Activated CD4-positive, alpha-beta T cell treated with anti-CD3 and anti-CD28 coated beads for 36 hours (primary cell): ENCODE measurements at places on chromosomes 7 and 10.
A peak's percentile ranks its signal among the peaks of the same experiment; 100 is the strongest.

GRCh38 chr10:23402856-23403255 is 36.0 kb upstream of the OTUD1 start:
- DNase-seq, result no peak

DNA sequence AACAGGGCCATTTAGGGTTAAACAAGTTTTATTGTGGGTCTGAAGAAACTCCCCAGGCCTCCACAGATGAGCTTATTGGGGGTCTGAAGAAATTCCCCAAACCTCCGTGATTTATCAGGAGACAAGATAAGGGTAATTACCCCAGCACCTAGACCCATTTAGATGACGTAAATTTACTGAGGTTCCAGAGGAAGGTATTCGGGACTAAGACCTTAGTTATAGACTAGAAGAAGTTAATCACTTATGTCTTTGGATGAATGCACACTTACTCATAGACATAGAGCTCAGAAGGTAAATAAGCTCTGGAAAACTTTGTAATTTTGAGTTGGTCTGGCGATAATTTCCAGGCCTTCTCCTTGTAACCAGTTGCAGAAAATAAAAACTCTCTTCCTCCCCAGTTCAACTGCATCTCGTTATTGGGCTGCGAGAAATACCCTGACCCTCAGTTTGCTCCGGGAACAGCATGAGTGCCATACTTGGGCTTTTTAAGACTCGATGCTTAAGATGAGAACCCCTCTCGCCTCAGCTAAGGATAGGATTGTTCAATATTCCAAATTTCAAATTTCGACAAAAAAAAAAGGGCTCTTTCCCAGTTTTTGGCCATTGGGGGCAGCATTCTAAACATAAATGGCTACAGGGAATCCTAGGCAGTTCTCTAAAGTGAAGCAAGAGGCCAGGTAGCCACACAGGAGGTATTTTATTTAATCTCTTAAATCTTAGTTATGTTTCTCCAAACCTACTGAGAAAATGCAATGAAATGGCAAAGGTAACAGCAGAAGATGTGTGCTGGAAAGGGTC is 74.7 kb upstream of the PFKP start:
- DNase-seq, result no peak

DNA sequence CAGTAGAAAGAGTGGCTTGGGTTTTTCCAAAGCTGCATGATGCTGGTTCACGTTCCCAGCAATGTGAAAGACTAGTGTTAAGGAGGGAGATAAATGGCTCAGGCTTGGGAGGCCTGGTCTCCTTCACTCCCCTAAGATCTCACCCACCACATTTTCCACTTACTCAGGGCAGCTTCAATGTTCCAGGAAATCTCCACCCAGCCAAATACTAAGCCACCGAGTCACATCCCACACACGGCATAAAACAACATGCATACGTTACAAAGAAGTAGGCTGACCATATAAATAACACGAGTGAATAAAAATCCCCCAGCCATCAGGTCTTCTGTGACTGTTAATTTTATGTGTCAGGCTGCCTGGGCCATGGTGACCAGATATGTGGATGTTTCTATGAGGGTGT is 303.5 kb downstream of the SFMBT2 start:
- DNase-seq, result no peak

DNA sequence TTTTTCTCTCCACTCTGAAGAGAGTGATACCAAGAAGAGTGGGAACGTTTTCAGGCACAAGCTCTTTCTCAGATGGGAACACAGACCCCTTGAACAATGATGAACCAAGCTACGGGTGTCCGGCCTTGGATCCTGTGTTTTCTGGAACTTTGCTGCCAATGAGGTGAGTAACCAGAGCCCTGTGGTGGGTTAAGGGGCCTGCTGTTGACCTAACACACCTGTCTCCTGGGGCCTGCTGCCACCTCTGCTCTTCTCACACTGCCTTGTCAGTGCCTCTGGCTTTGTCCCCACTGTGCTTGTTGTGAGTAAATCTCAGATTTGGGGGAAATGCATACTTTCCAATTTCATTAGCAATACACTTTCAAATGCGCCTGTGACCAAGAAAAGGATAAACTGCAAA is 1.4 kb upstream of the PKD1L1 start:
- DNase-seq, result no peak

DNA sequence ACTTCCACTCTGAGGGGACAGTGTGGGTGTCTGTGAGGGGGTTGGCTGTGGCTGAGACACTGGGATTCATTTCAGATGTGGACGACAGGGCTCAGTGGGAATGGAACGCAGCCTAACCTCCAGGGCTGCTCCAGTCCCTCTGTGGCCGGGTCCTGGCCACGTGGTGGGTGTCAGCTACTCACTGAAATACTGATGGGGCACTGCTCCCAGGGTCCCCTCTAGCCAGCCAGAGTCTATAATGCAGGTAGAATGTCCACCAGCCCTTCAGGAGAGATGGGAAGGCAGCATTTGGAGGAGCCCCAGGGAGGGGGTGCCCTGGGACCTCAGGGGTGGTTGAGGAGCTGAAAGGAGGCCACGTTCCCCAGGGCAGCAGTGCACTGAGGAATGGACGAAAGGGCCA is 87.2 kb upstream of the LANCL2 start:
- no peak for DNase-seq

DNA sequence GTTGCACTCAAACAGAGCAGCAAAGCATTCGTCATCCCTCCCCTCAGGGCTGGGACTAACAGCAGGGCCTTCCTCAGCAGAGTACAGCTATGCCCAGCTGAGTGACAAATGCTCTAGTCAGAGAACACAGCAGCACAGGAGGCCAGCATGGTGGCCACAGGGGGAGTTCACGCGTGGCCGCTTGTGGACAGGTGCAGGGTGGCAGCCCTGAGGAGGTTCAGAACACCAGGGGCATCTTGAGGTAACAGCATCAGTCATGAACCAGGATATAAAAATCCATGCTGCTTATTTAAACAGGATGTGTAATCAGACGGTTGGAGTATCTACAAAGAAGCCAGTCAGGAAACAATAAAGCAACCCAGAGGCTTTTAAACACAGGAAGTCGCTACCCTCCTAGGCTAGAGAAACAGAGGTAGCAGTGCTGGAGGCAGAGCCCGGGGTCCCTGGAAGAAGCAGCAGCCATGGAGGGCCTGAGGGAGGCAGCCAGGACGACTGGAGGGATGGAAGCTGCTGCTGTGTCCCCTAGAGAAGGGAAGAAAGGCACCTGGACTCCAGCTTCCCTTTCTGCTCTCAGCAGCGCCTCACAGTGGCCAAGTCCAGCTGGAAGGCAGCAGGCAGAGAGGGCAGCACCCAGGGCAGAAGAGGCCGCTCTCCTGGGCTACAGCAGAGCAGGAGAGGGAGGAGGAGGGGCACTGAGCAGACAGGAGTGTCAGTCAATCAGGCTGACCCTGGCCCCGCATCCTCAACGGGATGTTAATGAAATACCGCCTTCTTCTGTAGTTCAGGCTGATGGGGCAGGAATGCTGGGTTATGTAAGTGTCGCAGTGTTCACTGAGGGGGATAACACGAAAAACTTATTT is 70.8 kb upstream of the UCN3 start:
- DNase-seq, result peak; percentile 88

GRCh38 chr7:149725426-149725821 is 48.0 kb downstream of the ZNF467 start:
- DNase-seq, result no peak

DNA sequence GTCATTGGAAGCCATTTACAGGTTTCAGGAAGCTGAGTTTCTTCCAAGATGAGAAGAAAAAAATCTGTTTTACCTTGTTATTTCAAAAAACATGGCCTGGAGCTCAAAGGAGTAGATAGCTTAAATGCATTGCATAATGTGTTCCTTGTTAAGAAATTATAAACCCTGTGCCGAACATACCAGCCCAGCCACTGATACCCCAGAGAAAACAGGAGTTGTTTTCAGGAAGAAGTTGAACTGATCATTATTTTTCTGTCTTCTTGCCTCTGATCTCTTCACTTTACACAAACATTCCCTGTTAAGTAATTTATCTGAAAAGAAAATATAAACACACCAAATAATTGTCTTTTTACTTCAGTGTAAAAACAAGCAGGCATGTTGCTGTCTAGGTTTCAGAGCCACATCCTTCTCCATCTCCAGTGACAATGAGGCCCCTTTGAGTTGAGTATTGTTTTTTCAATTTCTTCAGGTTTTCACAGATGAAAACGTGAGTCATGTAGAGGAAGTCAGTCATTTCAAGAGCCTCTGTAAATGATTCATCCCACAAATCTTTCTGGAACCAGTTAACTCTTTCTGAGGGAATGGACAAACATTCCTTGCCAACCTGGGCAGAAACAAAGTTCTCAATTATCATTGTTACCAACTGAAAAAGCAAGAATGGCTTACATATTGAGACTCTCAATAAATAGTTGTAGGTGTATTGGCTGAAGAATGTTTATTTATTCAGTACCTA is 244.2 kb downstream of the IPMK start:
- no peak for DNase-seq

GRCh38 chr7:157925383-157925875 is 588.6 kb downstream of the DNAJB6 start:
- no peak for DNase-seq

- DNase-seq, result no peak
Measured at GRCh38 chr7:51700593-51701215, 384.1 kb upstream of the COBL start.

GRCh38 chr7:270351-270983 is 19.5 kb upstream of the FOXL3 start:
- DNase-seq, result no peak

DNA sequence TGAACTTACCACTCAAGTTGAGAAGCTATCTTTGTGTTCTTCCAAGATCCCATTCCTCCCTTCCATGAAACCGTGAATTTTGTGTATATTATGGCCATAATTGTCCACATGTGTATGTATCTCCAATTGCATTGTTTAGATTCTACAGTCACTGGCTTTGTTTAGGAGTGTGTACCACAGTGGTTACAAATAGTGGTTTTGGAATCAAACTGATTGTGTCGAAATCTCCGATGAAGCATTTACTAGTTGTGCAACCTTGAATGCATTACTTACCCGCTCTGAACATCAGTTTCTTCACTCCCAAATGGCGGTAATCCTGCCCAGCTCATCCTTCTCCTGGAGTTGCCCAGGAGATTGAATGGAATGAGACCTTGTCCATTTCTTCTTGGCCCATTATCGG is 145.0 kb upstream of the ZNF32 start:
- no peak for DNase-seq

DNA sequence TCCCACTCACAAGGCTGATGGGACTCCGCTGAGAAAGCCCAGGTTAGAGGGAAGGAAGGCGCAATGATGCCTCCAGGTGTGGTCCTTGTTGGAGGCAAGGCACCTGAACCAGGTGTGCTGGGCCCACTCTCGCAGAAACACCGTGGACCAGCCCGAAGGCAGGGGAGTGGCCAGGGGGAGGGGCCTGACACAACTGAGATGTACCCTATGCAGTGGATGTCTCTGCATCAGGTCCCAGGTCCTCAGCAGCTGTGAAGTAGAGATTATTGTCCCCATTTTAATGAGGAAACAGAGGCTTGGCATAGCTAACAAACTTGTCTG is 32.0 kb downstream of the GBX1 start:
- DNase-seq, result no peak

DNA sequence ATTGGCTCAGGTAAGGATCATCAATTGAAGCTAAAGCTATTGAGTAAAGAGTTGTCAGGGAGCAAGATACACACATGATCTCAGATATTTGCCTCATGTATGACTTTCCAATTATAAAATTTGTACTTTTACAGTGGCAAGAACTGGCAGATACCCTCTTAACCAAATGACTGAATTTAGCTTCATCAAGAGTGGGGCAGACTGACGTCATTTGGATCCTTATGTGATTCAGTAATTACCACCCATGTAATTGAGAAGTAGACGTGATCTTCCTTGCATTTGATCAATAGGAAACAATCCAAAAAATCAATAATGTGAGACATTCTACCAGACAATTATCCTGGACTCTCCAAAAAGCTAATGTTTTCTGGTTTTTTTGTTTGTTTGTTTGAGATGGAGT is 8.9 kb downstream of the LRRC72 start:
- DNase-seq, result no peak

DNA sequence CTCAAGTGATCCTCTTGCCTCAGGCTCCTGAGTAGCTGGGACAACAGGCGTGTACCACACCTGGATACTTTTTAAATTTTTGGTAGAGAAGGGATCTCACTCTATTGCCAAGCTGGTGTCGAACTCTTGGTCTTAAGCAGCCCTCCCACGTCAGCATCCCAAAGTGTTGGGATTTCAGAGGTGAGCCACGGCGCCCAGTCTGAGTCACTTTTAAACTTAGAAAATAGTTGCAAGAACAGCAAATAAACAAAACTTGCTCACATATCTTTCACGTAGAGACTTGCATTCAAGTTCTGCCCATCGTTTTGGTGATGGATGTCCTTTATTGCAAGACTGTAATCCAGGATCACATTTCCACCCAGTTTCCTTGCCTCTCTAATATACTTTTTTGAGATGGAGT is 16.6 kb downstream of the GTF2I start:
- no peak for DNase-seq

DNA sequence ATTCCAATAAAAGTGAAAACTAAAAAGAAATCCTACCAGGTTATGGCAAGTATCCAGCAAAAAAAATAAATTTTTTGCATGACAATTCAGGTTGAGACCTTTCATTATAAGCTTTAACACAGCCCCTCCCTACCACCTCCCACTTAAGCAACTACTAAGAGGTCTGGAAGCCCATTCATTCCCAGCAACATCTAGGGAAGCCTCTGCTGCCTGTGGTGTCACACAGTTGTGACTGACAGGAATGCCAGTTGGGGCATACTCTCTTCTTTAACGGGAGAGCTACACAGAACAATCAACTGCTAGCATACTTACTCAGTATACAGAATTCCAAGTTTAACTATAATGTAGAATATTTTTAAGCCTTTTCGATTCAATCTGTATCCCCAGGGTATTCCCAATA is 27.8 kb downstream of the ABI1 start:
- DNase-seq, result no peak

DNA sequence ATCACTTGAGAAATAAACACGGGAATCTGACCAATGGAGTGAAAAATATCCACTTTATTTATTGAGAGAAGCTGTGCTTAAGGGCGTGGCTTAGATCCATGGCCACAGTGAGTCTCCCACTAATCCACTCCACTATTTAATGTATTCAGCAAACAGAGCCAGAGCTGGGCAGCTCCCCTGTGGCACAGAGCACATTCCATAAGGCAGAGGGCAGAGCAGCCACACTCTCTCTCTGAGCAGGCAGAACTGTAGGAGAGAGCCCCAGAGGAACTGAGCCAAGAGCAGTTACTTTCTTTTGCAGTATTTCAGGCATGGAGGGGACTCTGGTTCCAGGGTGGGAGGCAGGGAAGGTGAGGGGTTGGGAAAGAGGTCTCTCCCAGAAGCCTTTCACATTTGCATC is 106.0 kb downstream of the GALNT17 start:
- DNase-seq, result no peak

DNA sequence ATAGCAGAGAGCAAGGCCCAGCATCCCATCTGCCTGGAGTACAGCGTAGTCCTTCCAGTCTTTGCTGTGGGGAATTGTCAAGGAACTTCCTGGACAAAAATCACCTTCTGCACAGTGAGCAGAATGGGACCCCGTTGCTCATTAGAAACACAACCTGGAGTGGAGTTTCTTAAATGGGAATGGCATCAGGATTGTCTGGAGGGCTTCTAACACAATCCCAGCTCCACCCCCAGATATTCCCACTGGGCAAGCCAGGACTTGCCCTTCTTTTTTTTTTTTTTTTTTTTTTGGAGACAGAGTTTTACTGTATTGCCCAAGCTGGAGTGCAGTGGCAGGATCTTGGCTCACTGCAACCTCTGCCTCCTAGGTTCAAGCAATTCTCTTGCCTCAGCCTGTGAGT is 356.4 kb downstream of the GALNT17 start:
- no peak for DNase-seq

- DNase-seq, result no peak
Measured at GRCh38 chr10:26879744-26880143, 19.0 kb upstream of the ABI1 start.
